ENCODE measurements at places on chromosomes 2 and 18. TPM values are rescaled to one million over a fixed set of nuclear protein-coding genes. Genes with fewer than 3 reads are reported as not detected.

Gene SCN2A
- total RNA-seq = 0.14 TPM

Gene CYRIA
- total RNA-seq = 2.4 TPM

Gene NEB
- 0.18 TPM for total RNA-seq

Gene CRYGC
- not detected for total RNA-seq

Gene TMX3
- total RNA-seq = 26.4 TPM

Gene ZNF385B
- total RNA-seq = 0.61 TPM

Gene EPB41L3
- total RNA-seq = 87.7 TPM

Gene FEV
- total RNA-seq = 3.9 TPM

Gene B3GNT7
- 110 TPM for total RNA-seq

Gene RAD51AP2
- total RNA-seq = not detected

Gene FAM124B
- total RNA-seq = 0.53 TPM

Gene DYNAP
- total RNA-seq = not detected

Gene NYAP2
- not detected for total RNA-seq

Gene RSAD2
- total RNA-seq = 7.8 TPM

Gene TMEM198
- 1.6 TPM for total RNA-seq

Gene RTP5
- total RNA-seq = not detected

Gene AMER3
- total RNA-seq = 0.40 TPM

Gene SRD5A2
- not detected for total RNA-seq

Gene KCNF1
- total RNA-seq = 1.1 TPM

Gene PLEKHH2
- total RNA-seq = 3.9 TPM

Gene NPHP1
- total RNA-seq = 0.56 TPM

Gene YPEL5
- total RNA-seq = 95.6 TPM

Gene ARHGEF4
- 1.1 TPM for total RNA-seq

Gene METTL8
- total RNA-seq = 18.0 TPM

Gene ACTR1B
- 67.4 TPM for total RNA-seq

Gene SMYD5
- 14.4 TPM for total RNA-seq

Gene LRRC30
- total RNA-seq = not detected

Gene PNO1
- 5.5 TPM for total RNA-seq

Gene ACOXL
- 0.42 TPM for total RNA-seq

Gene IL1F10
- total RNA-seq = not detected

Gene SATB2
- 240 TPM for total RNA-seq

Gene PID1
- 39.2 TPM for total RNA-seq

Gene ANKRD30B
- total RNA-seq = 0.24 TPM

Gene ANKRD23
- 3.7 TPM for total RNA-seq

Gene COL6A3
- 79.5 TPM for total RNA-seq

Gene XDH
- total RNA-seq = 47.4 TPM

Gene MYO7B
- total RNA-seq = 262 TPM

Gene GPR148
- total RNA-seq = not detected

Gene SERPINB10
- total RNA-seq = not detected

Gene GNAL
- total RNA-seq = 1.5 TPM

Gene SAG
- not detected for total RNA-seq

Gene ASXL3
- 1.3 TPM for total RNA-seq

Gene SP140L
- 18.6 TPM for total RNA-seq

Gene STEAP3
- 29.6 TPM for total RNA-seq

Gene ORC4
- 37.9 TPM for total RNA-seq

Gene DOCK10
- 11.9 TPM for total RNA-seq

Gene CRACDL
- 14.8 TPM for total RNA-seq

Gene HNMT
- total RNA-seq = 74.0 TPM

Gene UGT1A5
- total RNA-seq = 3.7 TPM

Gene CTLA4
- 0.39 TPM for total RNA-seq

Gene KIF5C
- 2.7 TPM for total RNA-seq

Gene SH3YL1
- total RNA-seq = 79.7 TPM

Gene SCN9A
- total RNA-seq = 13.4 TPM

Gene ARHGAP28
- 2.1 TPM for total RNA-seq

Gene CFC1
- 0.58 TPM for total RNA-seq

Gene TTC27
- 8.9 TPM for total RNA-seq

Gene NR4A2
- total RNA-seq = 3.4 TPM
